ENCODE measurements at places on chromosomes 7 and 10. TPM values are rescaled to one million over a fixed set of nuclear protein-coding genes. Genes with fewer than 3 reads are reported as not detected.

The PITX3 gene
- 0.13 TPM for polyA plus RNA-seq

The PAX4 gene
- not detected for polyA plus RNA-seq

- H3K36me3 ChIP-seq: no peaks in the 10 kb centered on the region
- no peak overlapping the region for H3K27ac ChIP-seq
- no peak for DNase-seq
- H3K4me1 ChIP-seq: no peaks in the 10 kb centered on the region
- no peaks in the 10 kb centered on the region for H3K27me3 ChIP-seq
Measured at GRCh38 chr10:113704637-113705343, 25.1 kb downstream of the CASP7 start.

DNA sequence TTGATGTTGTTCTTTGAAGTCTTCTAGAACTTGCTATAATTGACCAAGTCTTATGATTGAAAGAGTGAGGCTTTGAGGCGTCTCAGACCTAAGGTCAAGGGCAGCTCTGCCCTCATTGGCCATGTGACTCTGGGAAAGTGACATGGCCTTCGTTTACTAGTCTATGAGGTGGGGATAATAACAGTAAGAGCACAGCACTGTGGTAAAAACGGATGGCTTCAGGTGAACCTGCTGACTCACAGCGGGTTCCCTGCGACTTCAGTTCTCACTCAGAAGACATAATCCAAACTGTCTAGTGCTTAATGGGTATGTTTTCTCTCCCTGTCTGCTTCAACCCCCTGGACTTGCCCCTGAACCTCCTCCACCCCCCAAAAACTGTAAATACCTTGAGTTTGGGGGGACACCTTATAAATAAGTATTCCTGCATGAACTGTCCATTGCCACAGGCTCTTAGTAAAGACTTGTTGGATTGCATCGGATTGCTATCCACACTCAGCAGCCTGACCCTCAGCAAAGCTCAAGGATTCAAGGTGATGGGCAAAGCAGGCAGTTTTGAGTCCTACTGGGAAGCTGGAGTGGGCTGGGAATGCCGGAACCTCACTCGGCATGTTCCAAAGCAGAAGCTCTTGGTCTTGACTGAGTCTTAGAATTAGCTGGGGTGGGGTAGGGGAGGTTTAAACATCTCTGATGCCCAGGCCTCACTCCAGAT, 304.6 kb downstream of the KLF6 start:
- no peak overlapping the region for H3K4me3 ChIP-seq
- DNase-seq: no peak
- no peaks in the 10 kb centered on the region for H3K36me3 ChIP-seq
- H3K4me1 ChIP-seq: no peaks in the 10 kb centered on the region
- H3K27me3 ChIP-seq: no peaks in the 10 kb centered on the region

DNA sequence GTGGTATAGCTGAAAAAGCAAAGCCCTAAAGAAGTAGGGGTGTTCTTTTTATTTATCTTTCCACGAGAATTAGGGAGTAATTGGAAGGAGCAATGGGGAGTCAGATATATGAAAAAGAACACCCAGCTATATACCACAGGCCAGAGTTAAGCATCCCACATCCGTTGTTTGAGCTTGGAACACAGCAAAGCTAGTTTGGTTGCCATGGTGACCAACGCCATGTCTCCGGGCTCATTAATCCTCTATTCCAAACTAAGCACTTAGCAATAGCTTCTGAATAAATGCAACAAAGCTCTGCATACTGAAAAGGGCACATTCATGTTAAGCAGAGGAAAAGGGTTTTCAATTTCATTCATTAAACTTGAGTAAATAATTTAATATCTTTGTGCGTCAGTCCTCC, 23.5 kb downstream of the ASB4 start:
- no peak overlapping the region for H3K4me3 ChIP-seq
- no peaks in the 10 kb centered on the region for H3K27me3 ChIP-seq
- no peaks in the 10 kb centered on the region for H3K4me1 ChIP-seq
- no peaks in the 10 kb centered on the region for H3K36me3 ChIP-seq
- no peak overlapping the region for H3K27ac ChIP-seq

- H3K27ac ChIP-seq: no peak overlapping the region
- no peak for DNase-seq
- H3K4me1 ChIP-seq: no peaks in the 10 kb centered on the region
- no peaks in the 10 kb centered on the region for H3K27me3 ChIP-seq
- no peaks in the 10 kb centered on the region for H3K36me3 ChIP-seq
- no peak overlapping the region for H3K4me3 ChIP-seq
Measured at GRCh38 chr7:47361236-47361635, 220.7 kb downstream of the TNS3 start.

- no peak for DNase-seq
- no peak overlapping the region for H3K27ac ChIP-seq
- no peaks in the 10 kb centered on the region for H3K36me3 ChIP-seq
- no peak overlapping the region for H3K4me3 ChIP-seq
- no peaks in the 10 kb centered on the region for H3K27me3 ChIP-seq
- H3K4me1 ChIP-seq: no peaks in the 10 kb centered on the region
Measured at GRCh38 chr10:107692072-107692471, 527.6 kb upstream of the SORCS1 start.

GRCh38 chr7:999941-1000935, 17.3 kb downstream of the CYP2W1 start:
- no peak overlapping the region for H3K4me3 ChIP-seq
- no peak overlapping the region for H3K27ac ChIP-seq
- DNase-seq: no peak

The DNAH11 gene
- polyA plus RNA-seq: not detected

DNA sequence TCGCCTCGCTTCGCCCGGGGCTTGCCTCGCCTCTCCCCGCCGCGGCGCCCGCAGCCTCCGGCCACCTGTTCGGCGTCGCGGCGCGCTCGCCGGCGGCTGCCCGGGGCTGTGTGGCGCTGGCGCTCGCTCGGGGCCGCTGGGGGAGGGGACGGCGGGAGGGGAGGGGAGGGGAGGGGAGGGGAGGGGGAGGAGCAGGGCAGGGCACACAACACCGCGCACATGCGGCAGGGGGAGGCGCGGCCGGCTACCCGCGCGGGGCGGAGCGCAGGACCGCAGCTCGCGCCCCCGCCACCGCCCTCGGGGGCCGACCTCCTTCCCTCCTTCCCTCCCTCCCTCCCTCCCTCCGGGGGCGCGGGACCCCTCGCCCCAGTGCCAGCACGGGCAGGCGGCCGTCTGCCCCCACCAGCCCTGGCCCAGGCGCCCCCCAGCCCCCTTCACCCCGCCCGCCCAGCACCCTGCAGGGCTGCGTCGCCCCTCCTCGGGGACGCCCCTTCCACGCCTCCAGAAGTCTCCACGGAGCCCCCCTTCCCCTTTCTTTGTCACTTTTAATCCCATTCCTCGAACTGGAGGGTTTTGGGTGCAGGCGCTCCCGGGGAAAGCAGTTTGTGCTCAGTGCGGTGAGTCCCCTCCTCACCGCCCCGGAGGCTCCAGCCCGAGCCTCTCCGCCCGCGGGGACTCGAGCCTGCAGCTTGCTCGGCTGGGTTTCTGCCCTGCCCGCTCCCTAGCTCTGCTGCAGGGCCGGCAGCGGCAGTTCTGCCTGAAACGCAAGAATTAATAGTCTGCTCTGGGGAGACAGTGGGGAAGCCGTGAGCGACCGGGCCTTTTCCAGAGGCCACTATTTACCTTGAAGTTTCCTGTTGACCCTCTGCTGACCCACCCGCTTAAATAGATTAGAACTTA, at the start of gene PARD3:
Gene PARD3, minus strand, starts transcription at position 112 of the 900 bp plus-strand sequence. CDS start 301 bp downstream, outside the sequence.
- DNase-seq: peak; percentile 56
- H3K27me3 ChIP-seq: no peaks in the 10 kb centered on the region
- no peaks in the 10 kb centered on the region for H3K36me3 ChIP-seq
- peak within 1 kb of the TSS; percentile 86 for H3K4me3 ChIP-seq
- H3K4me1 ChIP-seq: no peaks in the 10 kb centered on the region

The CRTAC1 gene
- 19.0 TPM for polyA plus RNA-seq

The HOGA1 gene
- polyA plus RNA-seq: 4.0 TPM

GRCh38 chr7:125670926-125671572, 741.4 kb upstream of the POT1 start:
- DNase-seq: no peak
- no peaks in the 10 kb centered on the region for H3K36me3 ChIP-seq
- H3K27me3 ChIP-seq: no peaks in the 10 kb centered on the region
- no peak overlapping the region for H3K27ac ChIP-seq

GRCh38 chr7:130887957-130888371, 154.0 kb upstream of the KLF14 start:
- no peak overlapping the region for H3K4me3 ChIP-seq
- no peak overlapping the region for H3K27ac ChIP-seq
- H3K36me3 ChIP-seq: peaks cover 4% of the 10 kb centered on the region
- no peak for DNase-seq
- H3K4me1 ChIP-seq: no peaks in the 10 kb centered on the region

- no peak overlapping the region for H3K4me3 ChIP-seq
- no peaks in the 10 kb centered on the region for H3K4me1 ChIP-seq
- H3K27me3 ChIP-seq: no peaks in the 10 kb centered on the region
- H3K27ac ChIP-seq: no peak overlapping the region
Measured at GRCh38 chr10:101624526-101625102, 36.5 kb downstream of the DPCD start.

DNA sequence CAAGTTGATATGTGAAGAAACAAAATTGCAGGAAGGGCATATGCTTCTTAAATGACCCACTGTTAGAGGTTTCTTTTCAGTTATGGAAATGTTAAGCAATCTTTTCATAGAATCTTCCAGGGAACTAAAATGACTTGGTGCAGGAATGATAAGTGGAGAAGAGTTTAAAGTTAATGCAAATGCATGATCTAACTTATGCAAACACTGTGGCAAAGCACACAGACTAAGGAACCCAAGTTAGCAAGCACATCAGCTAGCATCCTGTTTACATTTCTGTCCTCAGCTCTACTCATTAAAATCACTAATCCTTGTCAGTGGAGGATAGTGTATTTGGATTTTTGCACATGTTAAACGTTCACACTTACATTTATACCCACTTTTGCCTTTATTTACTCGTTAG, 9.3 kb downstream of the CLCN1 start:
- no peaks in the 10 kb centered on the region for H3K27me3 ChIP-seq
- no peak overlapping the region for H3K27ac ChIP-seq
- H3K4me1 ChIP-seq: no peaks in the 10 kb centered on the region
- no peak overlapping the region for H3K4me3 ChIP-seq

GRCh38 chr10:14172336-14172950, 158.3 kb downstream of the FRMD4A start:
- no peak overlapping the region for H3K27ac ChIP-seq
- no peaks in the 10 kb centered on the region for H3K27me3 ChIP-seq
- DNase-seq: no peak
- no peak overlapping the region for H3K4me3 ChIP-seq
- H3K4me1 ChIP-seq: no peaks in the 10 kb centered on the region

The MUC3A gene
- not detected for polyA plus RNA-seq

GRCh38 chr7:39746103-39746819, 122.9 kb downstream of the RALA start:
- H3K27me3 ChIP-seq: no peaks in the 10 kb centered on the region
- peak; percentile 78 for DNase-seq
- no peak overlapping the region for H3K4me3 ChIP-seq
- no peaks in the 10 kb centered on the region for H3K36me3 ChIP-seq
- H3K27ac ChIP-seq: no peak overlapping the region

GRCh38 chr7:40969641-40970040, 733.2 kb downstream of the INHBA start:
- H3K4me1 ChIP-seq: no peaks in the 10 kb centered on the region
- no peaks in the 10 kb centered on the region for H3K27me3 ChIP-seq

- no peak overlapping the region for H3K27ac ChIP-seq
- H3K4me1 ChIP-seq: no peaks in the 10 kb centered on the region
- DNase-seq: no peak
- H3K4me3 ChIP-seq: no peak overlapping the region
- H3K36me3 ChIP-seq: no peaks in the 10 kb centered on the region
Measured at GRCh38 chr10:101901340-101901739, 57.7 kb upstream of the KCNIP2 start.

The TSC22D4 gene
- 35.5 TPM for polyA plus RNA-seq

- DNase-seq: no peak
- no peaks in the 10 kb centered on the region for H3K27me3 ChIP-seq
- H3K4me3 ChIP-seq: no peak overlapping the region
- no peaks in the 10 kb centered on the region for H3K4me1 ChIP-seq
Measured at GRCh38 chr10:121436630-121437341, 161.5 kb downstream of the FGFR2 start.

The SLC35G1 gene
- polyA plus RNA-seq: 0.82 TPM

The CHN2 gene
- polyA plus RNA-seq: 23.2 TPM

The NUDT13 gene
- polyA plus RNA-seq: 3.6 TPM

GRCh38 chr7:129315960-129316359, 91.1 kb downstream of the AHCYL2 start:
- no peaks in the 10 kb centered on the region for H3K4me1 ChIP-seq
- H3K4me3 ChIP-seq: no peak overlapping the region
- H3K27me3 ChIP-seq: no peaks in the 10 kb centered on the region
- no peak for DNase-seq

The HOXA2 gene
- polyA plus RNA-seq: 2.3 TPM

DNA sequence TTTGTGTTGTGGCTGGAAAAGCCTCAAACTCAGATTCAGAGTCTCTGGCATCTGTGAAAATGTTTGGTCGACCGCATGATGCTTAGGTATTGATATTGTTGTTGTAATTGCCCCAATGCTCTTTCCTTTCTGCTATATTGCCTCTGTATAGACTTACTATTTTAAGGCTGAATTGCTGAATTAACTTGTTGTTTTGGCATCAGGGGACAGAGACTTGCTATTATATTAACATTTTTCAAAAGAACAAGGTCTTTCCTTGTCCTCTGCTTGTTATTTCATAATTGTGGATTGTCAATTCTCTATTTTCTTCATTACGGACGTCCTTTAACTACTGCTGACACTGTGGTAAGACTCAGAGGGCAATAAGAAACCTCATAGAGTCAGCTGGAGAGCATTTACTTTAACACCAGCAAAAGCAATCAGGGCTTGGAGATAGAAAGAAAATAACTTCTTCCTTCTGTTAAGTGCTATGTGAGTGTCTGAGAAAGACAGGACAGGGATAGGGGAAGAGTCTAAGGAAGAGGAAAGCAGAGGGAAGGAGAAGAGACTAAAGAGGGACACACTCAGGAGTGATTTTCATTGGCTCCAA, 17.6 kb downstream of the CPED1 start:
- DNase-seq: no peak
- no peak overlapping the region for H3K27ac ChIP-seq
- no peaks in the 10 kb centered on the region for H3K27me3 ChIP-seq
- no peaks in the 10 kb centered on the region for H3K36me3 ChIP-seq
- H3K4me3 ChIP-seq: no peak overlapping the region
- H3K4me1 ChIP-seq: peaks cover 17% of the 10 kb centered on the region
